ENCODE measurements at places on chromosomes 16 and 17.

GRCh38 chr17:49183801-49184200 lies 26.6 kb downstream of the GNGT2 start:
- DNase-seq = no peak

GRCh38 chr16:86831366-86831765 lies 253.0 kb downstream of the FOXL1 start:
- no peak for DNase-seq

DNA sequence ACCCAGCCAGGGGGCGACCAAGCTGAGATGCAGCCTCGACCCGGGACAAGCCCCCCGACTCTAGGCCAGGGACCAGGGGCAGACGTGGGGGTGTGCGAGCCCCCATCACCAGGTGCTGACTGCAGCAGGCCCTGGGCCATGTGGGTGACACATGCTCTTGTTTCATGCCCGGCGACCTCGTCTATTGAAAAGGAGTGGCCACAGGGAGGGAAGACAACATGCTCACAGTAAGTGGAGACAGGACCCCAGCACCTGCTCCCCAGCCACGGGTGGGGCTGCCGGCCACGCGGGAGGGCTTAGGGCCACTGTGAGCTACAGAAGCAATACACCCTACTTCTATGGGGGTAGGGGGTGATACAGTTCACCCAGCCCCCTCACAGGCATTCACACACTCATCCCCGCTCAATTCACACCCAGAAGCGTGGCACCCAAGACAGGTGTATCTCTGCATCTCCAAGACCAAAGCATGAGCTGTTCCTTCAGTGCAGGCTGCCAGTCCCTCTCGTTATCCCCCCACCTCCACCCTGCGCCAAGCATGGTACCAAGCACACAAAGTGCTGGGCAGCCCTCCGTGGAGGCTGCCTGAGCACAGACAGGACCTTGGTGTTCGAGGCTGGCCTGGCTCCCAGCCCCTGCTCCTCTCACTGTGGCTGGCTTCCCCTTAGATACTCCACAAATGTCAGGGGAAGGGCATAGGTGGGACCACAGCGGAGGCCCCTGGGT lies 13.6 kb downstream of the VASN start:
- DNase-seq = no peak

- no peak for DNase-seq
These were observed 63.1 kb upstream of the SDK2 start for GRCh38 chr17:73707358-73707757.

DNA sequence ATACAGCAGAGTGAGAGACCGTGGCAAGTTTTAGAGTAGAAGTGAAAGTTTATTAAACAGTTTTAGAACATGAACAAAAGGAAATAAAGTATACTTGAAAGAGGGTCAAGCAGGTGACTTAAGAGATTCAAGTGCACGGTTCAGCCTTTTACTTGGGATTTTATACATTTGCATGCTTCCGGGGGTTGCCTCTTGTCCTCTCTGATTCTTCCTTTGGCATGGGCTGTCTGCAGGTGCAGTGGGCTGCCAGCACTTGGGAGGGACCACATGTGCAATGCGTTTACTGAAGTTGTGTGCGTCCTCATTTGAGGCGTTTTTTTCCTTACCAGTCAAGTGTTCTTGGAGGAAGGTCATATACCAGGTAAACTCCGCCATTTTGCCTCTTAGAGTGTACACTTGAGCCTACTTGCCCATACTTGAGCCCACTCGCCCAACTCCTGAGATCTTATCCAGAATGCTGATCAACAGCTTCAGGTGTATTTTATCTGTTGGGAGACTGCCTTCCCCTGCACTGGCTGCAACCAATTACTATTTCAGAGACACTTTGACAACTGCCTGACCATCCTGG lies 195.2 kb downstream of the IRX5 start:
- no peak for DNase-seq
